ENCODE measurements at places on chromosomes 3 and 15.
A peak's percentile ranks its signal among the peaks of the same experiment; 100 is the strongest.

DNA sequence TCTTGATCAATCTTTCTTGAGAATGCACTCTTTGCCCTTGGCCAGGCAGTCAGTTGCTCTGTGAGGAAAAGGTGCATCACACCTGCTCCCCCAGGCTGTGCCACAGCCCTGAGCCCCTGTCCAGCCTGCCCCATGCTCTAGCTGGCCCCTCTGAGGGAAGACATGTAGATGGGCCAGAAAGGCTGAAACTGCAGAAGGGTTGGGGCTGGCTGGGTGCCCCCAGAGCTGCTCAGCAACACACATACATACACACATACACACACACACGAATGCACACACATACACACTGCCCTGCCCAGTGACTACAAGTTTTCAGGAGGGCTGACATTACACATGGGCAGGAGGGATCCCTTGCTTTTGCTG, 16.4 kb downstream of the TBC1D21 start:
- no peak for DNase-seq

DNA sequence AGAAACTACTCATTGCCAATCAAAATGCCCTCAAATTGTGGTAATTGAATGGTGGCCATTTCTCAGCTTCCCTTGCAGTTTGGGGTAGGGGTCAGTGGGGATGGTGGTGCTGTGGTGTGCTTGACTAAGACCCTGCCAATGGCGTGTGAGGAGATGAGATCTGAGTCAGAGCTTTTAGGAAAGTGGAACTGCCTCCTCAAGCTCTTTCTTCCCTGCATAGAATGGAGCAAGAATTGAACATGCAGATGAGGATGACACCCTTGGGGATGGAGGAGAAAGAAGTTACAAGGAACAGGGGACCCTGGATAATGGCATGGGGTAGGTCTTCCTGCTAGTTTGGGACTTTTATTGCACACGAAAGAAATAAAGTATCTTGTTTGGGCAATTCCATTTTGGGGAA, 188.0 kb downstream of the PEX5L start:
- DNase-seq = no peak

DNA sequence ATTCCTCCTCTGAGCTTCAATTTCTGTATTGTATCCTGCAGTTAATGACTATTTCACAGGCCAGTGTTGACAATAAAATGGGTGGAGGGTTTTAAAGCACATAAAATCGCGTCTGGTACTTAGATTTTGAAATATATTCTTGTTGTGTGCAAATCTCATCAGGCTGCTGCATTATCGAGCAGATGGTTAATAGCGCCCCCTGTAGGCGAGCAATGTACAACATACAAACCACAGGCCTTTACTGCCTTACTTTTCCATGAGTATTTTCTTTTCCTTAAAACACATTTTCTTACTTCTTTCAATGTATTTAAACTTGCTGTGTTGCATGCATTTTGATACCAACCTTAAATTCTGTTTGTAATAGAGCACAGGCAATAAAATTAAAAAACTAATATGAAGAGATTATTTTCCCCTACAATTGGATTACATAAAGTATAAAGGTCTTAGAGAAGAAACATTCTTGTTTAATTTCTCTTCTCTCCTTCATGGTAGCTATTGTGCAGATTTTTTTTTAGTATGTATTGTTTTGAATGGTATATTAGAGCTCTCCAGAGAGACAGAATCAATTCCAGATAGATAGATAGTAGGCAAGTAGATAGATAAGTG, 608.4 kb downstream of the CADM2 start:
- no peak for DNase-seq

GRCh38 chr15:93932164-93932776, 299.1 kb upstream of the MCTP2 start:
- no peak for DNase-seq

GRCh38 chr3:12509466-12509865, 25.2 kb downstream of the TSEN2 start:
- DNase-seq = no peak

DNA sequence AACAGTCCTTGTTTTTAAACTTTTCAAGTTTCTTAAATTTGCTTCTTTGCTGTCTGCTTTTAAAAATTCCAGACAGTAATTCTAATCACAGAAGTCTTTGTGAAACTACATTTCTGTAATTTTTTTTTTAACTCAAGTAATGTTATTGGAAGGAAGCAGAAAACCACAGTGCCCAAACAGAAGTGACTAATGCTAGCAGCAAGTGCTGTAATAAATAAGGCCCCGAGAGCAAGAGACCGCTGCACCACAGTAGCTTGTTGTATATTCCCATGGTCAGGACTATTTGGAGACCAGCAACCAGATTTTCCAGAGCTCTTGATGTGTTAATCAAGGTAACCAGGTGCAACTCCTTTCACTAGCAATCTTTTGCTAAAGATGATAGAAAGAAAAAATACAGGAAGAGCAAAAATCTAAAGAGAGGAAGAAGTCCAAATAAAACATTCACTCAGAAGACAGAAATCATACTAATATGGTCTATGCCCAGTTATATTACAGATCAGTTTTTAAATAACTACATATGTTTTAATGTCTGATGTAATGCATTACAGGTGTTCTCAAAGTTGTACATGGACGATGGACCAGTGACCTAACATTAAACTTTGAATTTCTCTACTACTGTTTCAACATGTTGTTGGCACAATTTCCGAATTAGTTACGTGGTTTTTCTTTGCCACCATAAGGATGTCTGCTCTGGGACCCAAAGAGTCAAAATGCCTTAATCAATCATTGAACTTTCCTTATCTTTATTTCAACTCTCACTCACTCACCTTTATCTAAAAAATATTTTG, 36.4 kb downstream of the WWTR1 start:
- no peak for DNase-seq

DNA sequence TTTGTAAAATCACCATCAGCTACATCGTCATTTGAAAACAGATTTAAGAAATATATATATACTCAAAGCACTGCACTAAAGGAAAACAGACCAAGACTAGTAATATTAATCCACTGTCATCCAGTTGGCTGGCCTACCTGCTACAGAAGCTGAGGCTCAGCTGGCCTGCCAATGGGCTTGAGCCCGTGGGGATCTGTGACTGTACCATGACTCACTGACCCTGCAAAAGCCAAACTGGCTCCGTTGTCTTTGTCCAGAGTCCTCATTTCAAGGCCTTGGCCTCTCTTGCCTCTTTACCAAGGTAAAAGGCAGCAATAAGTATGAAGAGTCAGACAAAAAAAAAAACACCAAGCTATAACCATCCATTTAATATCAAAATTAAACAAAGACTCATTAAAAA, 463.5 kb upstream of the RASGRP1 start:
- no peak for DNase-seq

- DNase-seq = no peak
Observed at GRCh38 chr15:51727141-51727897, 10.1 kb downstream of the LYSMD2 start.

DNA sequence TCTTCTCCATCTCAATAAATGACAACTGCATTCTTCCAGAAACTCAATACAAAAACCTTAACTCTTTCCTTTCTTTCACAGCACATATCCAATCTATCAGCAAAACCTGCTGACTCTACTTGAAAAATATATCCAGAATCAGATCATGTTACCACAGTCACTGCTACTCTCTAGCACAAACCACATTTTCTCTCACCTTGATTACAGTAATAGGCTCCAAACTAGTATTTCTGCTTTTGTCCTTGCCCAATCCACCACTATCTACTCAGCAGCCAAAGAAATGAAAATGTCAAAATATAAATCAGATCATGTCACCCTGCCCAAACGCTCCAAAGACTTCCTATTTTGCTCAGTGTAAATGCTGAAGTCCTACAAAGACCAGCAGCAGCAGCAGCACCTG, 15.2 kb downstream of the TMCC1 start:
- no peak for DNase-seq

- no peak for DNase-seq
Observed at GRCh38 chr15:99749386-99749785, 16.1 kb upstream of the LYSMD4 start.

DNA sequence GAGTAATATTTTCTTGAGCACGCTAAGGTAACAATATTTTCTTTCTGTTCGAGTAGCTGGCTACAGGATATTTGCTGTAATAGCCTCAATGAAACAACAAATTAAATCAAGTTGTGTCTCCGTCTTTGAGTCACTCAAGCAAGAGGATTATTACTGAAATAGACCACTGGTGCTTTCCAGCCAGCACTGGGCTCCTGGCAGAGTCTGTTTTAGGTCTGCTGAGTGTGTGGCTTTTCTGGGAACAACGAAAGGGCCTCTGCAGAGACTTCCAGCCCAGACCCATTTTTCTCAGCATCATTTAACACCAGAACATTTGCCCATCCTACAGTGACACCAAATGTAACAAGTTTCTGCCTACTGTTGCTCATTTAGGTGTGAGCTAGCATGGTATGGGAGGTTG, 652.9 kb downstream of the MAGI1 start:
- no peak for DNase-seq

- DNase-seq = peak; percentile 25
Observed at GRCh38 chr3:183766745-183767606, 58.4 kb downstream of the MAP6D1 start.

GRCh38 chr3:40581166-40581565, 56.4 kb downstream of the ZNF621 start:
- no peak for DNase-seq

DNA sequence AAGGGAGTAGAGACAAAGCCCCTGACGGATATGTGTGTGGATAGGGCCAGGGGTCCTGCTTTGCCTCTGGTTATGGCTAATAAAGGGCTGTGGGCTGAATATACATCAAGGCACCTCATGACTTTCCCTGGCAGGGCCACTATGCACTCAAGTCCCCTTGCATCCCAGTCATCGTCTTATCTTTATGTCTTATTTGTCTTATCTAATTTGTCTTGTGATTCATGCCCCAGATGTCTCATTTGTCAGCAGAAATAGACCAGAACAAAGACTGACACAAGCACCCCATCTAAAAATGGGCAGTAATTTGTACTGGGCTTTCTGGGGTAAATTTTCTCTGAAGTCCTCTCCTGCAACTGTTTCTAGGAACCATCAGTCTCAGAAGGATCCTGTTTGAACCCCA, 68.6 kb downstream of the ITGA11 start:
- DNase-seq = no peak

GRCh38 chr3:134079761-134080160, 50.0 kb upstream of the SLCO2A1 start:
- no peak for DNase-seq

DNA sequence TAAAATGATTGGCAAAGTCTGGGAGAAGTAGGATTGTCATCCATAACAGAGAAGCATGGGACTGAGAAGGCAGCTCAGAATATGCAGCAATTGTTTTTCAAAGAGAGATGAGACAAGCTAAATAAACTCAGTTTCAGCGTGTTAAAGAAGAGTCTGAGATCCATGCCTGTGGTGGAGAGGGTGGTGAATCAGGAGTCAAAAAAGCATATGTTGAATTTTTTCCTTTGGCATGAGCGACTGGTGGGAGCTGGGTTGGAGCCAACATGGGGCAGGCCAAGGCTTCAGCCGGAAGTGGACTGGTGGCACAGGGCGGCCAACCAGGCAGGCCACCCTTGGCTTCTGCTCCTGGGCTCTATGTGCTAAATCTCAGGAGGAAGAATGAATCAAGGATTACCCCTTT, 102.0 kb downstream of the SST start:
- DNase-seq = no peak

- DNase-seq = no peak
Observed at GRCh38 chr15:75367406-75367912, 948 bp downstream of the MAN2C1 start.

DNA sequence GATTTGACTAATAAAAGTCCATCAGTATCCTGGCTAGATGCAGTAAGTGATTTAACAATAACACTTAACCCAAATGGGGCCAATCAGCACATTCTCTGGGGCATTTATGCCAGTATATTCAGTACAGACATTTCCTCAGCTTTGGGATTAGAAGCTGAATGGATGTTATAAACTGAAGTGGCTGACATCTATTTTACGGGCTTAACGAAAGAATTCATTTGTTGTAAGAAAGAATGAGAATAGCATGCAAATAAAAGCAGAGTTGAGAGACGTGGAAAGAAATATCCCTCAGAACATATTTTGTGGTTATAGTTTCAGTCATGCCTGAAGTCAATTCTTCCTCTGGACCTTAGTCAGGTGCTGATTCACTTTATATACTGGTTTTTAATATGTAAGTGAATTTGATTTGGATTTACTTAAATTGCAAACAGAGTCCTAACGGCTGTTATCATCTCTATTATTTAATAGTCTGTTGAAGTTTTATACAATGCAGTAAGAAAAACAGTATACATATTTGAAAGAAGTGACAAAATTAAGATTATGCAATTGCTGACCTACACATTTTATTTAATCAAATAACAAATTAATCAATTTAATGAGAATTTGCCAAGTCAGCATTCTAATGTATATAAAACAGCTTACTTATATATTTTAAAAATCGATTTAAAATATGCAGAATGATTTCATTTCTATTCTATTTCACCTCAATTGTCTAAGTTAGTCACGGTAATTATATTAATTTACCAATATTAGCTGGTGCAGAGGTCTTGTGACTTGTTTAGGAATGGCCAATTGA, 513.9 kb upstream of the CADM2 start:
- DNase-seq = no peak

DNA sequence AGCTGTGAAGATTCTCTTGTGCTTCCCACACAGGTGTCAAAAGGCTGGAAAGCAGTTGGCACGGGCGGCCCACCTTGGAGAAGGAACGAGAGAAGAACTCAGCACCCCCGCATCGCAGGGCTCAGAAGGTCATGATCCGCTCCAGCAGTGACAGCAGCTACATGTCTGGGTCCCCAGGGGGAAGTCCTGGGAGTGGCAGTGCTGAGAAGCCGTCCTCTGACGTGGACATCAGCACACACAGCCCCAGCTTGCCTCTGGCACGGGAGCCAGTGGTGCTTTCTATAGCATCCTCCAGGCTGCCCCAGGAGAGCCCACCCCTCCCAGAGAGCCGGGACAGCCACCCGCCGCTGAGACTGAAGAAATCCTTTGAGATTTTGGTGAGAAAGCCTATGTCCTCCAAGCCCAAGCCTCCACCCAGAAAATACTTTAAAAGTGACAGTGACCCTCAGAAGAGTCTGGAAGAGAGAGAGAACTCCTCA, 31.4 kb downstream of the STARD5 start:
- DNase-seq = no peak

DNA sequence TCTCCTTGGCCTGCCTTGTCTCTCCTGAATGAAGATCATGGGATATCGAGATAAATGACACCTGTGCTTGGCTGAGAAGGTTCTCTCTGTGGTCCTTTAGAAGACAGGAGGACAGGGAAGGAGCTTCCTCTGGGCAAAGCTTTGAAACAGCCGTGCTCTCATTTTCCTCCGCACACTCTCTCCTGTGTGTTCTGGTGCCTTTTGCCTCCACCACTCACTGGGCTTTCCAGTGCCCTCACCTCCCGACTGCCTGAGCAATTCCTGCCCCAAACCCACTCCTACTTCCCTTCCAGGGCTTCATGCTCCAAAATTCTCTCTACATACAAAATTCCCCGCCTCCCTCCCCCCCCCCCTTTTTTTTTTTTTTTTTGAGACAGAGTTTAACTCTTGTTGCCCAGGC, 32.3 kb downstream of the UPK1B start:
- no peak for DNase-seq

DNA sequence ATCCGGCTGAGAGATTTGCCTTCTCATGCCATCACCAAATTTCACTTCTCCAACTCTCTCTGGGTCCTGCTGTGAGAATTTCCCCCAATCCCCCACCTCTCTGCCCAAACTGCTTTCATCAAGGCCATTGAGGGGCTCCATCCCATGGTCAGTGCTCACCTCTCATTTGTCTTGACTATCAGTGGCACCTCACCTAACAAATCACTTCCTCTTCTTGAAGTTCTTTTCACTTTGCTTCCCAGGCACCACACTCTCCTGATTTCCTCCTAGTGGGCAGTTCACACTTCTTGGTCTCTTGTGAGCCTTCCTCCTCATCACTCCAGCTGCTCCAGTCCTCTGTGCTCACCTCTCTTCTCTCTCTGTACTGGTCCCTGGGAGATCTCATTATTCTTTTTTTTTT, 169.6 kb downstream of the OPA1 start:
- no peak for DNase-seq

- no peak for DNase-seq
Observed at GRCh38 chr3:37922721-37923568, 61.3 kb downstream of the CTDSPL start.

Measured in GOT3 (cell line).